ENCODE measurements at places on chromosomes 7 and 10.

- H3K27ac ChIP-seq = peak overlapping the region; percentile 80
- H3K4me3 ChIP-seq = peak overlapping the region; percentile 66
- peaks cover 25% of the 10 kb centered on the region for H3K4me1 ChIP-seq
- DNase-seq = peak; percentile 71
- H3K27me3 ChIP-seq = peaks cover 8% of the 10 kb centered on the region
- no peaks in the 10 kb centered on the region for H3K36me3 ChIP-seq
Measured at GRCh38 chr10:32347363-32348022, 535 bp upstream of the EPC1 start.

DNA sequence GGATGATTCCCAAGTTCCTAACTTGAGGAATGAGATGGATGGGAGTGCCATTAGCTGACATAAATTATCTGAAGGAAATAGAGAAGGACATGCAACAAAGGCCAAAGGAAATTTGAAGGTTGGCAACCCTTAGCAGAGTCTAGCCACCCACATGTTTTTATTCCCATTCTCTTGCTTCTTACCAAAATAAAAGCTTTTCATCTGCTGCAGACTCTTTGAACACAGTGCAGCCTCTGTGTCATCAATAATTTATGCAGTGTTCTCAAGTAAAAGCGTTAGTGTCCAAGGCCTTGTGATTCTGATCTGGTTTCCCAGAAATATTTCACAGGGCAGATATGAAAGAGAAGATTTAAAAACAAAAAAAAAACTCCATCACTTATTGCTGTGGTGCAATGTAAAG lies 98.5 kb downstream of the ST7 start:
- no peaks in the 10 kb centered on the region for H3K36me3 ChIP-seq
- peaks cover 2% of the 10 kb centered on the region for H3K27me3 ChIP-seq
- no peak overlapping the region for H3K27ac ChIP-seq
- H3K4me3 ChIP-seq = peak overlapping the region; percentile 44
- DNase-seq = no peak

GRCh38 chr10:30447125-30447799 lies 13.3 kb downstream of the MAP3K8 start:
- H3K4me3 ChIP-seq = no peak overlapping the region
- no peaks in the 10 kb centered on the region for H3K4me1 ChIP-seq
- H3K27me3 ChIP-seq = no peaks in the 10 kb centered on the region
- no peak for DNase-seq
- no peaks in the 10 kb centered on the region for H3K36me3 ChIP-seq

DNA sequence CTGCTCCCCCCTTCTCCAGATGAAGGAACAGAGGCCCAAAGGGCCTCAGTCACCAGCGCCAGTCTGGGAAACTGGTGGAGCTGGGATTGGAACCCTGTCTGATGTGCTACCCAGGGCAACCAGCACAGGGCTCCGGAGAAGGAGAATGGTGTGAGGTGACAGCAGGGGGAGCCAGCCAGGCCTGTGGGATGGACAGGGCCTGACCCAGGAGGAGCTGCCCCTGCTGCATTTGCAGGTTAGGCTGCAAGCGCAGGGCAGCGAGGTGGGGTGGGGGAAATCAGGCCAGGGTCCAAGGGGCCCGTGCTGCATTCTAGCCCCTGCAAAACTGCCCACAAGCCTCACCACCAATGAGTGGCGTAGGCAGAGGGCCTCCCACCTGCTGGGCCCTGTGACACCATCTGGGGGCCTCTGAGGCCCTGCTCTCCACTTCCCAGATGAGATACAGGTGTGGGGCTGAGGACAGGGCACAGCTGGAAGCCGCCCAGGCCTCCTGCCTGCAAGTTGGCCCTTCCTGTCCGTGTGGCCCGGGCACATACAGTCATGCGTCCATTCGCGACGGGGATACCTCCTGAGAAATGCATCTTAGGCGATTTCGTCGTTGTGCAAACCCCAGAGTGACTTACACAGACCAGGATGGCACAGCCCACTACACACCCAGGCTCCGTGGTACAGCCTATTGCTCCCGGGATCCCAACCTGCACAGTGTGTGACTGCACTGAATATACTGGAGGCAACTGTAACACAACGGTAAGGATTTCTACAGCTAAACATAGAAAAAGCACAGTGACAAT lies 45.3 kb downstream of the RASGEF1A start:
- peak overlapping the region; percentile 46 for H3K4me3 ChIP-seq
- H3K4me1 ChIP-seq = peaks cover 35% of the 10 kb centered on the region
- no peaks in the 10 kb centered on the region for H3K36me3 ChIP-seq
- H3K27ac ChIP-seq = peak overlapping the region; percentile 73
- peaks cover 17% of the 10 kb centered on the region for H3K27me3 ChIP-seq

- H3K4me3 ChIP-seq = no peak overlapping the region
- H3K27me3 ChIP-seq = peaks cover 3% of the 10 kb centered on the region
- H3K4me1 ChIP-seq = peaks cover 5% of the 10 kb centered on the region
- no peak overlapping the region for H3K27ac ChIP-seq
- DNase-seq = no peak
Measured at GRCh38 chr10:132776821-132777220, 9.1 kb downstream of the NKX6-2 start.

- H3K27me3 ChIP-seq = peaks cover 6% of the 10 kb centered on the region
- H3K4me1 ChIP-seq = peaks cover 43% of the 10 kb centered on the region
- peak overlapping the region; percentile 69 for H3K4me3 ChIP-seq
- H3K27ac ChIP-seq = peak overlapping the region; percentile 95
- peak; percentile 63 for DNase-seq
- no peaks in the 10 kb centered on the region for H3K36me3 ChIP-seq
Measured at GRCh38 chr7:29281782-29282541, 87.4 kb downstream of the CHN2 start.

DNA sequence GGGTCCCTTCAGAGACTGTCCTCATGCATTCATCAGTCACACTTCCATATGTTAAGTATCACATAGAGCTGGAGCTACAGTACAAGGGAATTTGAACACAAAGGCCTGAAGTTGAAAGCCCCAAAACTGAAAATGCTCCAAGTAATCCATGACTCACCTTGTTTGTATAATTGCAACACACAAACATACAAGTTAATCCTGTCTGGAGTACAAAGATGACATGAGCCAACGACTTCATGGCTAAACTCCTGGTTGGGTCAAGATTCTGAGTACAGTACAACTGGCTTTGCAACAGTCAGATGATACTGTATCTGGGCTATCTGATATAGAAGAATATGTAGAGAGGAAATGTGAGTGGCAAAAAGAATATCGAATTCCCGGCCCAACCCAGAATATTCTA lies 73.1 kb upstream of the AASS start:
- H3K36me3 ChIP-seq = no peaks in the 10 kb centered on the region
- H3K27ac ChIP-seq = no peak overlapping the region
- no peaks in the 10 kb centered on the region for H3K4me1 ChIP-seq

- no peak overlapping the region for H3K4me3 ChIP-seq
- no peaks in the 10 kb centered on the region for H3K36me3 ChIP-seq
- DNase-seq = no peak
- no peak overlapping the region for H3K27ac ChIP-seq
Measured at GRCh38 chr7:144384071-144384470, 19.4 kb downstream of the NOBOX start.

Data from glutamatergic neuron (in vitro differentiated cells).